ENCODE measurements at places on chromosomes 4 and X.

- DNase-seq = no peak
Measured at GRCh38 chrX:71958281-71958675, 47.6 kb downstream of the NHSL2 start.

GRCh38 chr4:88158038-88158488 lies 376 bp downstream of the ABCG2 start:
- no peak for DNase-seq

GRCh38 chrX:8867406-8867805 lies 66.2 kb upstream of the FAM9A start:
- no peak for DNase-seq

DNA sequence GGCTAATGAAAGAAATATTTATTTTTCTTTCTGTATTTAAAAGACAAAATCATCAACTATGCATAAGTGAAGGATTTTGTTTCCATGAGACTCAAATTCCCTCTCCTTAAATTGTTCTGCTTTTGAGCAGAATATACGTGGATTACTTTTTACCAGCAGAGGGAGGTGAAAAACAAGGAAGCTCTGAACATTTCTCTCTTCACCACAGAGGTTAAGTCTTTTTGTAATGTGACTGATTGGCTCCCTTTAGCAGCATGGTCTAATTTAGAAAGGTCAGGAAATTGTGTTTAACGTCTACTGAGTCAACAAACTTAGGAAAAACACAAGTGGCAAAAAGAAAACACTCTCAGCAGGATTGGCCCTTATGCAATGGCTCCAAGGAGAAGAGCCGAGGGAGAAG lies 55.1 kb upstream of the F9 start:
- no peak for DNase-seq

DNA sequence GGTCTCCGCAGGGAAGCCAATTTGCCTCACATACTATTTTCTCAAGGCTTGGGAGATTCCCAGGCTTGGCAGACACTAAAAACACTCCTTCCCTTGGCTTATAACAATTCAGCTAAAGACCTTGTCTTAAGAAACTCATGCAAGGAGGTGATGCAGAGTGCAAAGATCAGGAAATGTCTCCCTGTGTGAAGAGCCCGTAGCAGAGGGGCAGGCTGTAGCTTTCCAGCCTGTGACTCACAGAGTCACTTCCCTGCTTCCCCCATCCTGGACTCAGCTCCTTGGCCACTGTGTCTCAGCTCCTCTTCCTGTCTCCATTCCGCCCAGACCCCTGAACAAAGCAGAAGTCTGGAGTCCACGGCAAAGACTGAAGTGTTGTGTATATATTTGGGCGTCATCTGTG lies 56.1 kb downstream of the KDR start:
- DNase-seq = no peak

Measured in gastrocnemius medialis (tissue), 4 donors.